ENCODE measurements at places on chromosomes 3 and 15.
A peak's percentile ranks its signal among the peaks of the same experiment; 100 is the strongest.

DNA sequence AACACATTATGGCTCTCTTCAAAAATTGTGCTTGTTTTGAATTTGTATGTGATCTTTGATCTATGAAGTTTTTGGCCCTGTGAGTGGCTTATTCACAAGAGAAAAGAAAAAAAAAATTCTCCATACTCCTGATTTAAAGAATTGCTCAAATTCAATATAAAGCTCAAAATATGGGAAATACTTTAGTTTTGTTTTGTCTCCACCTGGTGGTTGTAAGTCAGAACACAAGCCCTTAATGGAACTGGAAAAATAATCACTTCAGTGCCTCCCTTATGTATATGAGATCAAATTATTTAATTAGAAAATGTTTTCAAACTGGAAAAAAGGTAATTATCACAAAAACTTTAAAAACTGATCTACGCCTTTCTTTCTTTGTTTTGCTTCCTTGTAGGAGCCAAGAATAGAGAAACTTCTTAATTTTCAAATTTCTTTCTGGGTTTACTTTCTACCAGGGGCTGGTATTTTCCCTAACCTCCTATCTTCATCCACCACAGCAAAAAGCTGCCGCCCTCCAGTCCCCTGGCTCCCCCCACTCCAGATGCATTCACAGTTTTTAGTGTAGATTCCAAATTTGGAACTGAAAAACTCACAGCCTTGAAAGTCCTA is 50.6 kb downstream of the SERP1 start:
- DNase-seq, result peak; percentile 51

- no peak for DNase-seq
These were observed 49.8 kb downstream of the SPATA12 start for GRCh38 chr3:57110214-57110613.

DNA sequence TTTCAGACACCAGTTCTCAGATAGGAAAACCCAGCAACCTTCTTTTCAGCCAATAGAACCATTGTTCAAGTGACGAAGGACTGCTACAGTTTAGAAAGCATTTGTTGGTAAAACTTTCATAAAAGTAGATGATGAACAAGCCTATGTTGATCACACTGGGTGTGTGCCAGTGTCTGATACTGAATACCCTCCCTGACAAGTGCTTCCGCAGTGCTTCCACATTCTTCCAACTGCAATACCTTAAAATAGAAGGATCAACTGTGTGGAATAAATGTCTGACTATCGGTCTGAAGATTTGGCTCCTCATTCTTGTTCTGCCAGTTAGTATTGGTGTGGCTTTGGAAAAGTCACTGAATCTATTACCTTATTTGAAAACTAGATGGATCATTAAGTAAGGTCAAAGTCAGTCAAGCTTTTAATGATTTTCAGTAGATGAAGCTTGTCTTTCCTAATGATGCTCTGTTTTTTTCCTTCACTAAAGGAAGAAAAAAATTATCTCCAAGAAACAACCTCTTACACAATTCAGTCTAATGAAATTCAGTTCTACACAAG is 479.4 kb upstream of the CBLB start:
- no peak for DNase-seq

GRCh38 chr3:190005343-190006113 is 115.2 kb downstream of the P3H2 start:
- no peak for DNase-seq

DNA sequence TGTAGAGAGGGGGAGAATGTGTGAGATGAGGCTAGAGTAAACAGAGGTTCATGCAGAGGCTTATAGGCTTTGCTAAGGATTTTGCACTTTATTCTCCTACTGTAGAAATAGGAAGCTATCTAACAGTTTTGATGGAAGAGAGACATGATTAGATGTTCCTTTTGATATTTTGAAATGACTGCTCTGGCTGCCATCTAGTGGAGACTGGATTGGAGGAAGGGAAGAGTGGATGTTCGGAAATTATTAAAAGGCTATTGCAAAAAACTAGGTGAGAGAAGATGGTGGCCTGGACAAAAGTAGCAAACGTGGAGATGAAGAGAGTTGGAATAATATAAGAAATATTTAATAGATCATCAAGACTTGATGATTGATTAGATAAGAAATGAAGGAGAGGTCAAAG is 42.2 kb downstream of the SYN2 start:
- DNase-seq, result peak; percentile 14

DNA sequence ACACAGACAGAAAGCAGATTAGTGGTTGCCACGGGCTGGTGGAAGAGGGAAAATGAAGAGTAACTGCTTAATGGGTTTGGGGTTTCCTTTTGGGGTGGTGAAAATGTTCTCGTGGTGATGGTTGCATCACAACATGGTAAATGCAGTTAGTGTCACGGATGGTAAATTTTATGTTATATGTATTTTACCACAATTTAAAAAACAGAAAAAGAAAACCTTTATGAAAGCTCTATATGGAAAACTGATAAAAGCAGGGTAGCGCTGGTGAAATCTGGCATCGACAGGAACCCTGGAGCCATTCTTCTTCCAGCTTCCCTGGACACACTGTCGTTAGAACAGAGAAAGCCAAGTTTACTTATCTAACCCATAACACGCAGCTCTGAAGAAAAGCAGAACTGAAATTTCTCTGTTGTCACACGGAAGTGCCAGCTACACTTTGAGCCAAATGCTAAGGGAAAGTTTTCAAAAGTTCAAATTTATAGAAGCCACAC is 287.7 kb upstream of the NR2F2 start:
- DNase-seq, result peak; percentile 90

GRCh38 chr3:33865133-33865532 is 66.7 kb downstream of the PDCD6IP start:
- DNase-seq, result no peak

GRCh38 chr3:28280781-28281180 is 39.4 kb downstream of the CMC1 start:
- DNase-seq, result no peak

DNA sequence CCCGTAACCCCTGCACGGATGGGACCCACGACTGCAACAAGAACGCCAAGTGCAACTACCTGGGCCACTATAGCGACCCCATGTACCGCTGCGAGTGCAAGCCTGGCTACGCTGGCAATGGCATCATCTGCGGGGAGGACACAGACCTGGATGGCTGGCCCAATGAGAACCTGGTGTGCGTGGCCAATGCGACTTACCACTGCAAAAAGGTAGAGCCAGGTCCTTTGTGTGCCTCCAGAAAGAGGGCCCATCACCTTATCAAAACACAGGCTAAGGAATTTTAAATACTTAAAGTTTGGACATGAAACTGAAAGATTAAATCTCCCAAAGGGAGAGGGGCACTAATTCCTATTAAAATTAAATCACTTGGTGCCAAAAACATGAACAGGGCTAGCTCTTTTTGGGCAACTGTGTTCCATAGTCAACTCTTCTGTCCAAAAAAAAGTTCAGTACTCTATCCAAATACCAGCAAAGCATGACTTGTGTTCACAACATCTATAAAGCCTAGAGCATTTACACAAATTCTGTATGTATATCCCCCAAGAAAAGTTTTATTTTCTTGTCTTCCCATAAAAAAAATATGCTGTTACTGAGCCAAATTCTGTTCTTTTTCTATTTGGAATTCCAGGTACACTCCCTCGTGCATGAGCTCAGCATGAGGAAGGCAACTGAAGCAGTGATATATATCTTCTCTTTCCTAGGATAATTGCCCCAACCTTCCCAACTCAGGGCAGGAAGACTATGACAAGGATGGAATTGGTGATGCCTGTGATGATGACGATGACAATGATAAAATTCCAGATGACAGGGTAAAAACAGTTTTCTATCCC is 9.2 kb downstream of the THBS1 start:
- no peak for DNase-seq

- DNase-seq, result no peak
These were observed 142.4 kb downstream of the TPRA1 start for GRCh38 chr3:127448161-127448561.

- DNase-seq, result no peak
These were observed 407.5 kb downstream of the ZBTB20 start for GRCh38 chr3:114739627-114740026.

GRCh38 chr3:162337630-162338029 is 841.0 kb downstream of the OTOL1 start:
- DNase-seq, result no peak
